B cell (primary cell): ENCODE measurements at places on chromosomes 16 and 17.

- no peak for DNase-seq
These were observed 16.5 kb upstream of the ST6GALNAC1 start for GRCh38 chr17:76659928-76660655.

GRCh38 chr16:3035289-3035971 is 1.3 kb downstream of the BICDL2 start:
- no peak for DNase-seq

DNA sequence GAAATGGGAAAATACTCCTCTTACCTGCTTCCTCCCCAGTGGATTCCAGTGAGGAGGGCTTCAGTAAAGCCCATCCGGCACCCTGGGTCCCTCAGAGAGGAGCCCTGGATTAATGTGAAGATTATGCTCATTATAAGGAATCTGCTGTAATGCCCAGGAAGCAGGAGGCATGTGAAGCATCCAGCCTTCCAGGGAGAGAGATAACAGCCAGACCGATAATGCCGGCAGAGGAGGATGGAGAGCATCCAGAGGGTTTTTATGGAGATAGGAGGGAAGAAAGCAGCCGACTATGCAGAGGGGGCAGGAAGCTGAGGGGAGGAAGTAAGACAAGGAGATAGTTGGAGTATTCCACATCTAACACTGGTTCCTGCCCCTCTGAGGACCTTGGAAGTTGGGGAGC is 53.7 kb upstream of the TMEM132E start:
- no peak for DNase-seq

DNA sequence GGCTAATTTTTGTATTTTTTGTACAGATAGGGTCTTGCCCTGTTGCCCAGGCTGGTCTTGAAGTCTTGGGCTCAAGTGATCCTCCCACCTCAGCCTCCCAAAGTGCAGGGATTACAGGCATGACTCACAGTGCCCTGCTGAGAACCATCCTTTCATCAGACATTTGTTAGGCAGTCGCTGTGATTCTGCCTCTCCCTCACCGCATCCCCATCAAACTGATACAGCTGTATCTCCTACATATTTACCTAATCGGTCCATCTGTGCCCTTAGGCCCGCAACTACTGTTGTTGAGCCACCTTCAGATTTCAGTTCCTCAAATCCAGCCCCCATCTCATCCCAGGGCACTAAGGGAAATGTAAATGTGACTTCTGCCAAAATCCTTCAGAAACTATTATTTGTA is 2.0 kb upstream of the SLC43A2 start:
- no peak for DNase-seq

DNA sequence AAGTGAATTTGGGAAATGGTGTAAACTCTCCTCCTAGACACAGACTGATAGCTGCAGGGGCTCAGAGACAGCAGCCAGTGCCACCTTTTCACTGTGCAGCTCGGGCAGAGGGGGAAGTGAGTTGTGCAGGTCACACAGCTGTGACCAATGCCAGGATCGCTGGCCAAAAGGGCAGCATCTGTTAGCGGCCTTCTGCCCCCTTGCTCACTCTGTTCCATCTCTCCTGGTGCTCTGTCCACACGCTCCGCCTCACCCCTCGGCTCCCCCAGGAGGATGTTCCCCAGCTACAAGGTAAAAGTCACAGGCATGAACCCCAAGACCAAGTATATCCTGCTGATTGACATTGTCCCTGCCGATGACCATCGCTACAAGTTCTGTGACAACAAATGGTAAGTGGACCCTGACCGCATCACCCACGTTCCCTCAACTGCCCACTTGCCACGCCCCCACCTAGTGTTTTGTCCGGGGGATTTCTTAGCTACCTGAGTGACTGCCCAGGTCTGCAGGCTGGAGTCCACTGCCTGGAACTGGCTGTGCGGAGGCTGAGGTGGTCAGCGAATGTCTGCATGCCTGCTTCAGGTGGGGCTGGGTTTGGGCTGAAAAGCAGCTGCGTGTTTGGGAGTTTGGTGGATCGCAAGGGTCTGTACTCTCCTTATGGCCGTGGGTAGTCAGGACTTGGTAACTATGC is 13.5 kb downstream of the TBX4 start:
- DNase-seq, result no peak

DNA sequence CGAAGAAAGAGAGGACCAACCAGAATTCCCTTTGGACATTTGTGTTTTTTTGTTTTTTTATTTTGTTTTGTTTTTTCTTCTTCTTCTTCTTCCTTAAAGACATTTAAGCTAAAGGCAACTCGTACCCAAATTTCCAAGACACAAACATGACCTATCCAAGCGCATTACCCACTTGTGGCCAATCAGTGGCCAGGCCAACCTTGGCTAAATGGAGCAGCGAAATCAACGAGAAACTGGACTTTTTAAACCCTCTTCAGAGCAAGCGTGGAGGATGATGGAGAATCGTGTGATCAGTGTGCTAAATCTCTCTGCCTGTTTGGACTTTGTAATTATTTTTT is 3.6 kb downstream of the SOX9 start:
- DNase-seq, result no peak

- no peak for DNase-seq
These were observed 55.4 kb upstream of the HAPSTR1 start for GRCh38 chr16:9035996-9036395.

GRCh38 chr16:78890373-78890895 is 710.1 kb downstream of the MAF start:
- peak; percentile 23 for DNase-seq

DNA sequence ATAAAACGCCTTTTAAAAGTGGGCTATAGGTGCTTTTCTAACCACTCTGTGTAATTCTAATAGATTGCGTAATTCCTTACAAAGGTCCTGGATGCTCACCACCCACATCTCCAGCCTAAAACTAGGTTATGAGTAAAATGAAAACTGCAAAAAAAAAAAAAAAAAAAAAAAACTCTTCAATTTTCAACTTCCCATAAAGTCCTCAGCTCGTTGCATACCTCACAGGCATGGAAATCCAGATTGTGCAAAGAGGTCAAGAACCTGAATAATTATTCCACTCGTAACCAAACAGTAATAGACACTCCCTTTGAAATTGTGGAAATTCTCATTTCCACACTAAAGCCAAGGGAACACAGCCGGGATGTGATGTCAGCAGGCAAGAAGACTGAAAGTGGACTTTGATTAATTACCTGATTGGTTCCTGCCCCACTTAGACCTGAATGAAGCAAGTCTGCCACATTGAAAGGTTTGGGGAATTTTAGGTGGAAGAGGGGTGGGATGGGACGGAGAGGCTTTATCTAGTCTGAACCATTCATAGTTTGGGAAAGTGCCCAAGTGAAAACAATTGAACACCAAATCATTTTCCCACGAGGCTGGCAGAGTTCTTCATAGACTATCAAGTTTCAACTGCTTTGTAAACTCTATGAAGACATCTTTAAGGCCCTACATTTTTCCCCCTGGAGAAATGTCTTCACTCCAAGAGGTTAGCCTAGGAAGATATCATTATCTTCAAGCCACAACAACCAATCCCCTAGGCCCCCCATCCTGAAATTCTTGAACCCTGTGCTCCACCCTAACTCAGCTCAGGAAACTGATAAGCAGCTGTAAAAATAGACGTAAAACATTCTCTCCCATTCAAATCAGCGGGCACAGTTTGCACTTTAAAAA is 49.1 kb upstream of the TANC2 start:
- no peak for DNase-seq

- DNase-seq, result no peak
These were observed 26.3 kb upstream of the DOC2B start for GRCh38 chr17:207775-208174.

GRCh38 chr16:28826141-28826540 is 3.3 kb downstream of the ATXN2L start:
- peak; percentile 16 for DNase-seq

GRCh38 chr17:45046537-45047125 is 4.8 kb downstream of the DCAKD start:
- no peak for DNase-seq

- DNase-seq, result peak; percentile 71
These were observed 8.0 kb upstream of the UNK start for GRCh38 chr17:75776386-75777295.

- no peak for DNase-seq
These were observed 73.6 kb upstream of the MRTFB start for GRCh38 chr16:13997526-13997925.

GRCh38 chr17:77618173-77618572 is 340.3 kb upstream of the TNRC6C start:
- no peak for DNase-seq

- no peak for DNase-seq
These were observed 288.4 kb downstream of the IRX3 start for GRCh38 chr16:53998024-53998810.

DNA sequence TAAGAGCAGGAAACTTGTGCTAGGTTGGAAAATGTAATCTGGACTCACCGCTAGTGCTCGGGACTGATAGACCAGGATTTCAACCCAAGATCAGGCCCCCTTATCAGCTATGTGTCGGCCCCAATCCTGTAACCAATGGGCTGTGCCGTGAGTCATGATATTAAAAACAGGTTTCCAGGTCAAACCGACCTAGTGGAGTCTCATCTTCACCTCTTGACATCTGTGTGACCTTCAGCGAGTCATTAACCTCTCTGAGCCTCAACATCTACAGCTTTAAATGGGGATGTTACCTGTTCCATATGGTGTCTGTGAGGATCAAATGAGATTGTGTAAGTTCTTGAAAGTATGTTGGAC is 512 bp downstream of the PMM2 start:
- no peak for DNase-seq

- peak; percentile 32 for DNase-seq
These were observed 52.1 kb downstream of the CUEDC1 start for GRCh38 chr17:57902800-57903759.

- DNase-seq, result no peak
These were observed 45.9 kb upstream of the DOC2B start for GRCh38 chr17:227078-227945.

- no peak for DNase-seq
These were observed 17.2 kb upstream of the BMERB1 start for GRCh38 chr16:15417197-15417596.
